ENCODE measurements at places on chromosomes 4 and X.

DNA sequence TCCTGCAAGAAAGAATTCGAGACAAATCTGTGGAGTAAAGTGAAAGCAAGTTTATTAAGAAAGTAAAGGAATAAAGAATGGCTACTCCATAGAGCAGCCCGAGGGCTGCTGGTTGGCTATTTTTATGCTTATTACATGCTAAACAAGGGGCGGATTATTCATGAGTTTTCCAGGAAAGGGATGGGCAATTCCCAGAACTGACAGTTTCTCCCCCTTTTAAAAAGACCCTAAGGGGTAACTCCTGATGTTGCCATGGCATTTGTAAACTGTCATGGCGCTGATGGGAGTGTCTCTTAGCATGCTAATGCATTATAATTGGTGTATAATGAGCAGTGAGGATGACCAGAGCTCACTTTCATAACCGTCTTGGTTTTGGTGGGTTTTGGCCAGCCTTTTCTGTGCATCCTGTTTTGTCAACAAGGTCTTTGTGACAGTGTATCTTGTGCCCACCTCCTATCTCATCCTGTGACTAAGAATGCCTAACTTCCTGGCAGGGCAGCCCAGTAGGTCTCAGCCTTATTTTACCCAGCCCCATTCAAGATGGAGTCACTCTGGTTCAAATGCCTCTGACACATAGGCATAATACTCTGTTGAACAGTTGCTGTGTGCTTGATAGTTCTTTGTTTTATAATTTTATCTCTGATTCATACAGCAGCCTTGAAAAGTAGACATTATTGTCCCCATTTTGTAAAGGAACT is 25.8 kb downstream of the GAB1 start:
- H3K27ac ChIP-seq = peak overlapping the region; percentile 70
- no peak overlapping the region for H3K4me3 ChIP-seq
- peaks cover 60% of the 10 kb centered on the region for H3K4me1 ChIP-seq
- DNase-seq = no peak
- no peaks in the 10 kb centered on the region for H3K27me3 ChIP-seq

DNA sequence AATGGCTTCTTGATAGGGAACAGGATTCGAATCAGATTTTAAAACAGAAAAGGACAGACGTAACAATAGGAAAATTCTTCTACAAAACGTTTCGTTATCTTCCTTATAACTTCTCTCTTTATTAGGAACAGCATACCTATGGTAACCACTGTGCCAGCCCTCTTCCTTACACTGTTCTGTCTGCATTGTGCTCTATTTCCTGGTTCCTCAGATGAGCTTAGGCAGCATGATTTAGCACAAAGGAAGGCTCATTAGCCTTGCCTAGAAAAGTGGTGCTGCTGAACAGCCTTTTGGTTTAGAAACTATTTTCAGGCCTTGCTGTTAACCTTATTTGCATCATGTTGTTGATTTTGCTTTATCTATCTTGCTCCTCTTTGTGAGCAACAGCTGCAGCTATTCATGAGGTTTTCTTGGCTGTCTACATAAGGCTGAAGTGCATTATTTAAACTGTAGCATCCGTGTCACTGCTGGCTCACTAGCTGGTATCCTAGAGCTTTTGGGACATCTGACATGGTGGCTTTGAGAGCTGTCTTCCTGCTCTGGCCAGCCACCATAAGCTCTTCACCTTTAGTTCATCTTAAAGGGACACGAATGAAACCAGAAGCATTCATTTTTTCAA is 69.9 kb upstream of the NRK start:
- no peak for DNase-seq
- H3K27ac ChIP-seq = no peak overlapping the region
- no peaks in the 10 kb centered on the region for H3K27me3 ChIP-seq
- H3K4me1 ChIP-seq = no peaks in the 10 kb centered on the region

GRCh38 chrX:11458170-11458569 is 165.0 kb downstream of the AMELX start:
- no peaks in the 10 kb centered on the region for H3K36me3 ChIP-seq
- no peaks in the 10 kb centered on the region for H3K27me3 ChIP-seq
- DNase-seq = no peak
- no peak overlapping the region for H3K27ac ChIP-seq
- H3K4me3 ChIP-seq = no peak overlapping the region

DNA sequence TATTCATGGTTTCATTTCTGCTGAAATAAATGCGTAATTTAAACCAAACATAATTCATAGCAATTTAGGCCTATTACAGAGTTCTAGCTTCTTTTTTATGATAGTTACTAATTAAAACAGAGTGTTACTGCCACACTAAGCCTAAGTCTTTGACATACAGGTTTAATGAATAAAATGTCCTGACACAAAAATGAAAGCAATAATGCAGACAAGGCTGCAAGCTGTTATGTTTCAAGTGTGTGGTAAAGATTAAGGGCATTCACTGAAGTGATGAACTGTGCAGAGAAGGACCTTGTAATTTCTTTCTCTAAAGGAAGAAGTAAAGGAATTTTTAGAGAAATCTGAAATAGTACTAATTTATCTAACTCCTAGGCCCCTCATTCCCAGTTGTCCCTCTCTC is 2.9 kb downstream of the NDNF start:
- no peak overlapping the region for H3K4me3 ChIP-seq
- peaks cover 42% of the 10 kb centered on the region for H3K27me3 ChIP-seq
- peaks cover 26% of the 10 kb centered on the region for H3K4me1 ChIP-seq
- no peak for DNase-seq
- H3K36me3 ChIP-seq = no peaks in the 10 kb centered on the region
- no peak overlapping the region for H3K27ac ChIP-seq

DNA sequence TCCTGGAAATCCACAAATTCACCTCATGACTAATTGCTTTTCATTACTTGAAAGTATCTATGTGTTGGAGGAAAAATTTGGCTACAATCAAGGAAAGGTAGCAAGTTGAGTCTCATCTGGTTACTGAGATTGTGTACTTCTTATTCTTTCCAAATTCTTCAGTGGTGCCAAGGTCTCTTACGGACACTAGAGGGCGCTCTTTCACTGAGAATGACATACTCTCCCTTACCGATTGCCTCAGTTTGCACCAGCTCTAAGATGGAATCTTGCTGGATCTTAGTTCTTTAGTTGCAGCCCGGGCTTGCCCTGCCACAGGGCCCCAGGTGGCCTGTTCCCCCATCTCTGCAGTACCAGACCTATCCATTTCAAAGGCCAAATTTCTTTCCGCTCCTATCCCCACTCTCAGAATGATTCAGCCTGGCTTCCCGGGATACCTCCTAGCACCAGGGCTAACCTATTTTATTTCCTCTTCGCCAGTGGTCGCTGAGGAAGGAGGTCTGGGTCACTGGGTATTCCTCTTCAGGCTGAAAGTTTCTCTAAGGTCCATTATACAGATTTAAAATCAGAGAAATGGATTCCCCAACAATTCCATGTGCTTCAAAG is 24.6 kb upstream of the GPR50 start:
- peaks cover 21% of the 10 kb centered on the region for H3K27me3 ChIP-seq
- no peak for DNase-seq
- no peak overlapping the region for H3K4me3 ChIP-seq
- no peaks in the 10 kb centered on the region for H3K4me1 ChIP-seq

GRCh38 chrX:51484616-51485015 is 11.8 kb downstream of the NUDT11 start:
- no peak overlapping the region for H3K27ac ChIP-seq
- no peaks in the 10 kb centered on the region for H3K36me3 ChIP-seq
- no peaks in the 10 kb centered on the region for H3K27me3 ChIP-seq
- H3K4me1 ChIP-seq = peaks cover 8% of the 10 kb centered on the region

GRCh38 chr4:184459413-184459812 is 14.9 kb downstream of the IRF2 start:
- no peaks in the 10 kb centered on the region for H3K36me3 ChIP-seq
- no peaks in the 10 kb centered on the region for H3K27me3 ChIP-seq
- peaks cover 20% of the 10 kb centered on the region for H3K4me1 ChIP-seq
- no peak overlapping the region for H3K4me3 ChIP-seq

GRCh38 chr4:81227968-81228367 is 12.9 kb upstream of the PRKG2 start:
- no peaks in the 10 kb centered on the region for H3K4me1 ChIP-seq
- no peaks in the 10 kb centered on the region for H3K36me3 ChIP-seq

DNA sequence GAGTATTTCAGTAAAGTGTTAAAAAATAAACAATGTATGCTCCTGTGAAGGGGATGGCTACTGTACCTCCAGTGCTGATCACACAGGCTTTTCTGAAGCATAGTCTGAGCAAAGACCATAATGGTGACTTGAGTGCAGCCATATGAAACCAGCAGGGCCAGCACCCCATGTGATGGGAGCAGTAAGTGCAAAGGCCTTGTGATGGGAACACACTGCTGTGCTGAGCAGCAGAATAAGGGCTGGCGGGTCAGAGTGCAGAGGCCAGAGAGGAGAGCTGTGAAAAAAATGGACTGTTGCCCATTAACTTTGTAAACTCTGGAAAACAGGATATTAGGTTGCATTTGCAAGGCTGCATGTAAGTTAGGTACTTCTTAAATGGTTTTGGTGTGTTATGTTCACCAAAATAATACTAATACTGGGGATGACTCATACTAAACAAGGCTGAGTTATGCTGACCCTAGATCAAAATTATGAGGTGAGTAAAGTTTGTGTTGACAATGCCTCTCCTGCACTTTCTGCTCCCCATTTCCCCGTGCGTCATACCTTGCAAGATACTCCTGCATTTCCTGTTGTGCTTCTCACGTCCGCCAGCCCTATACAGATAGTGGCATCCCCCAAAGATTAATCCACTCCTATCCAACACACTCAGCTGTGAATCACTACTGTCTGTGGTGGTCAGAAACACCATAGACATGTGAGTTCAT is 67.0 kb upstream of the FAM9A start:
- no peaks in the 10 kb centered on the region for H3K36me3 ChIP-seq
- H3K27ac ChIP-seq = no peak overlapping the region
- H3K4me1 ChIP-seq = no peaks in the 10 kb centered on the region
- no peaks in the 10 kb centered on the region for H3K27me3 ChIP-seq
- no peak for DNase-seq
- no peak overlapping the region for H3K4me3 ChIP-seq

GRCh38 chr4:139177869-139178619 is 1.0 kb upstream of the ELF2 start:
- H3K36me3 ChIP-seq = no peaks in the 10 kb centered on the region
- peak overlapping the region; percentile 87 for H3K4me3 ChIP-seq
- peak overlapping the region; percentile 97 for H3K27ac ChIP-seq
- H3K4me1 ChIP-seq = peaks cover 13% of the 10 kb centered on the region
- DNase-seq = peak; percentile 97
- H3K27me3 ChIP-seq = no peaks in the 10 kb centered on the region

Data from chondrocyte (in vitro differentiated cells).